ENCODE measurements at places on chromosomes 1 and 21.

- no peak for DNase-seq
- no peak overlapping the region for H3K4me3 ChIP-seq
- H3K27me3 ChIP-seq: no peaks in the 10 kb centered on the region
- no peaks in the 10 kb centered on the region for H3K4me1 ChIP-seq
These were observed 71.6 kb upstream of the SMYD2 start for GRCh38 chr1:214209260-214209808.

GRCh38 chr1:88698764-88699163, 14.7 kb downstream of the PKN2 start:
- no peak for DNase-seq
- H3K4me1 ChIP-seq: peaks cover 2% of the 10 kb centered on the region
- H3K27ac ChIP-seq: no peak overlapping the region
- H3K27me3 ChIP-seq: no peaks in the 10 kb centered on the region
- H3K4me3 ChIP-seq: no peak overlapping the region

DNA sequence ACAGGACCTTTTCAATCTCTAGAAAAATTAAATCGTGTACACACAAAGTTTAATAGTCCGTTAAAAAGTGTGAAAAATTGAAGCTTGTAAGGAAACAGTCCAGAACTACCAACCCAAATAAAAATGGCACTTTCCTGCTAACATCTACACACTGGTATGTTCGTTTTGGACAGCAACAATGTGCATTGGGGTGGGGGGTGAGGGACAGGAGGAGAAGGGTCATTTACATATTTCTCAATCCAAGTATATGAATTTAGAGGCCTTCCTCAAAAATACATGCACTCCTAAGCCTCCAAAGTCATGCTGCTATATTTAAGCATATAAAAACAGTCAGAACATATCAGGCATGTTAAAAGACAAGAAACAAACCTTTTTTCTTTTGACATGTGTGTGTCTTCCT, 2.5 kb downstream of the PPP1R15B start:
- H3K4me3 ChIP-seq: peak overlapping the region; percentile 100
- no peak for DNase-seq
- no peaks in the 10 kb centered on the region for H3K27me3 ChIP-seq
- peak overlapping the region; percentile 100 for H3K27ac ChIP-seq
- peaks cover 14% of the 10 kb centered on the region for H3K4me1 ChIP-seq
- H3K36me3 ChIP-seq: peaks cover under 1% of the 10 kb centered on the region

DNA sequence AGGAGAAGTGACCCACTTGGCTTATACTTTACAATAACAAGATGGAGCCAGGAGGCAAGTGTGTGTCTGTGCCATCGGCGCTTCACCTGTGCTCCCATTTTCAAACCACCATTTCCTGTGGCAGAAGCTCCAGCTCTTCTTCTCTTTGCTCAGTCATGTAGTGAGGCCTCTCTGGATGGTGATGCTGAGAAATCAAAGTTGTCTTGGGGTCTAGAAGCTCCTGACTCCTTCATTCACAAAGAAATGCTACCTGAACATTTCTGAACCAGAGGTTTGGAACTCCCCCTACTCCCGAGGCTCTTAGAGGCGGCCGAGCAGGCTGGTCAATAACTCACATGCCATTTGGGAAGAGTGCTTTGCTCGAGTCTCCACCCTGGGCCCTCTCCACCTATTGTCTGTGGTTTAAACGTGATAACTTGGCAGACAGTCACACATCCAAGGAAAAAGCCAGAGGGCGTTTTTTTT, 18.0 kb downstream of the SLAMF1 start:
- no peaks in the 10 kb centered on the region for H3K27me3 ChIP-seq
- H3K4me1 ChIP-seq: peaks cover 91% of the 10 kb centered on the region
- DNase-seq: no peak
- H3K36me3 ChIP-seq: peaks cover 15% of the 10 kb centered on the region
- peak overlapping the region; percentile 95 for H3K27ac ChIP-seq

DNA sequence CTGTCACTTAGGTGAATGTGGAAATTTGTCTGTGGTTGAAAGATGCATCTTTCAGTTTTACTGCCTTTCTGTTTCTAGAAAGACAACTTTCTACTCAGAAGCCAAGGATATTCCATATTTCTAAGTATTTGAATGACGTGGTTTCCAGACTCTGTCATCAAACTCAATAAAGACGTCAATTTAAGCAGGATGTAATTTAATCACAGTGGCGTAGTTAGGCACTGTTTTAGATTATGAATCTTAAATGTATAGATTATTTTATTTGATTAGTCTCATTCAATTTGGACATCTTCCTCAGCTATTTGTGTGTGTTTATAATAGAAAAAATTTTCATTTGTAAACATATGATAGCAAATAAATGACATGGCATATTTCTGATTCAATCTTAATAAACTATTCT, 298.9 kb downstream of the RYR2 start:
- no peak overlapping the region for H3K27ac ChIP-seq
- H3K4me1 ChIP-seq: no peaks in the 10 kb centered on the region
- H3K27me3 ChIP-seq: no peaks in the 10 kb centered on the region
- DNase-seq: no peak

DNA sequence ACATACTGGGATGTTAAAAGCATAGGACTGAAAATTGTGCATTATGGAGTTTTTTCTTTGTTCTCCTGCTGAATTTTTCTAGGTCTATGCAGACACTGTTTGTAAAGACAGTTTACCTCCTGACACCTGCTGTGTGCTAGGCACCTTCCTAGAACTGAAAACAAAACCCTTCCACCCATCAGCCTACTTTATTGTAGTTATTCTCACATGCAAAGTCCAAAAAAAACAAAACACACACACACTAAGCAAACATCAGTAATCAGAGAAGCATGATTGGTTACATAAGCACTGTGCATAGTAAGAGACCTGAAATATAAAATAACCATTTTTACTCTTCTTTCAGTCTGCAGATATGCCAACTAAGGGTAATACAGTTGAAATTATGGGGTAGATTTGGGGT, 195.1 kb downstream of the CRB1 start:
- no peak overlapping the region for H3K4me3 ChIP-seq
- no peaks in the 10 kb centered on the region for H3K36me3 ChIP-seq
- H3K4me1 ChIP-seq: no peaks in the 10 kb centered on the region
- no peaks in the 10 kb centered on the region for H3K27me3 ChIP-seq
- H3K27ac ChIP-seq: no peak overlapping the region
- DNase-seq: no peak

DNA sequence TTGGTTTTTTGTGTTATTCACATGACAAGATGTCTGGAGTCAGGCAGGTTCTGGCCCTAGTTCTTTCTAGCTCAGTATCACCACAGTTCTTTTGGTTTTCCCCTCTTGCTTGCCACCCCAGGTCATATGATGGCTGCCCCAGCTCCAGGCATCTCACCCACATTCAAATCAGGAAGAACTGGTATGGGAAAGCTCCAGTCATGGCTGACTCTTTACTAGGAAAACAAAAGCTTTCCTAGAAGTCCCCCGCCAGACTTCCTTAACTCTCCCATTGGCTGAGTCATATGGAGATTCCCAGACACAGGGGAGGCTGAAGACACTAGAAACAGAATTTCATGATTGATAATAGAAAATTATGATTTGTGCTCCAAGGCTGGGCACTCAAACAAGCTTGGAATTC, 22.1 kb upstream of the EYA3 start:
- no peak overlapping the region for H3K27ac ChIP-seq
- no peaks in the 10 kb centered on the region for H3K27me3 ChIP-seq
- no peak overlapping the region for H3K4me3 ChIP-seq
- no peaks in the 10 kb centered on the region for H3K36me3 ChIP-seq
- no peaks in the 10 kb centered on the region for H3K4me1 ChIP-seq
- no peak for DNase-seq

GRCh38 chr1:209761011-209761635, 5.3 kb downstream of the TRAF3IP3 start:
- no peak for DNase-seq
- H3K27me3 ChIP-seq: no peaks in the 10 kb centered on the region
- H3K36me3 ChIP-seq: peaks cover 81% of the 10 kb centered on the region
- peak overlapping the region; percentile 29 for H3K27ac ChIP-seq
- peaks cover 63% of the 10 kb centered on the region for H3K4me1 ChIP-seq

GRCh38 chr1:207017615-207018559, 14.7 kb downstream of the C1orf116 start:
- no peak overlapping the region for H3K27ac ChIP-seq
- DNase-seq: no peak
- H3K4me3 ChIP-seq: no peak overlapping the region
- H3K36me3 ChIP-seq: no peaks in the 10 kb centered on the region
- peaks cover 14% of the 10 kb centered on the region for H3K27me3 ChIP-seq

- no peak overlapping the region for H3K27ac ChIP-seq
- no peak for DNase-seq
- H3K4me3 ChIP-seq: no peak overlapping the region
- H3K36me3 ChIP-seq: peaks cover 13% of the 10 kb centered on the region
- no peaks in the 10 kb centered on the region for H3K4me1 ChIP-seq
- no peaks in the 10 kb centered on the region for H3K27me3 ChIP-seq
These were observed 36.0 kb downstream of the RNU1-1 start for GRCh38 chr1:16478091-16478490.

GRCh38 chr1:11129649-11130390, 30.2 kb upstream of the EXOSC10 start:
- H3K4me1 ChIP-seq: no peaks in the 10 kb centered on the region
- peaks cover 24% of the 10 kb centered on the region for H3K36me3 ChIP-seq
- H3K27ac ChIP-seq: no peak overlapping the region
- H3K4me3 ChIP-seq: no peak overlapping the region
- DNase-seq: no peak
- no peaks in the 10 kb centered on the region for H3K27me3 ChIP-seq
